ENCODE measurements at places on chromosomes 11 and 22.

DNA sequence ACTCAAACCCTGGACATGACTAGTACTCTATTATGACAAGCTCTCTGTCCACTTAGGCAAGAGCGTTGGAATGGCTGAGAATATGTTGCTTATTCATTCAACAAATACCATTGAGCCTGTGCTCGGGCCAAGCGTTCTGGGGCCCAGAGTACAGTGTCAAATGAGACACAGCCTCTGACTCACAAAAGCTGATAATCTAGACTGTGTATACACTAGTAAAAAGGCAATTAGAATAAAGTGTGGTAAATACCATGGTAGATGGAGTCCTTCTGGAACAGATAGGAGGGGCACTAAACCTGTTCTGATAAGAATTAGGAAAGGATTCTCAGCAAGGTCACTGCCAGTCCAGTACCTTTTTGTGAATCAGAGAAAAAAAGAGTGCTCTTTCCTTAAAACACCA, 24.7 kb downstream of the KCNE3 start:
- DNase-seq = no peak

DNA sequence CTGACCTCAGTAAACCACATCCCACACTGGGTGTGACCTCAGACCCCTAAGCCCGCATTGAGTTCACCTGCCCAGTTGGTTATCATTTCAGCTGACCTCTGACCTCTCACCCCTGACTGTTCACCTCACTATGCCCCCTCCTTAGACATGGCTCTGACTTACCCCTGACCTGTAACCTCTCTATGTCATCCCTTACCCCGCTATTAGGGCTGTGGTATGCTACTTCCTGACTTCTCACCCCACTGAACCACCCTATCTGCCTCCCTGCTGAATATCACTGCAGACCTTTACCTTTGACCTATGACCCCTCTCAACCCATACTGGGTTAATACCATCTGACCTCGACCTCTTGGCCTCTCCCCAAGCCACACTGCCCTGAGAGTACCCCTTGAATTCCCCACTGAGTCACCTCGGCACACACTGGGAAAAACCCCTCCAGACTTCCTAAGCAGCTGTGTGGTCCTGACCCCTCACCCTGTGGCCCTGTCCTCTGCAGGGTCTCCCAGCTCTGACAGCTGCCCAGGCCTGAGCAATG, 8.3 kb downstream of the PLCB3 start:
- no peak for DNase-seq

DNA sequence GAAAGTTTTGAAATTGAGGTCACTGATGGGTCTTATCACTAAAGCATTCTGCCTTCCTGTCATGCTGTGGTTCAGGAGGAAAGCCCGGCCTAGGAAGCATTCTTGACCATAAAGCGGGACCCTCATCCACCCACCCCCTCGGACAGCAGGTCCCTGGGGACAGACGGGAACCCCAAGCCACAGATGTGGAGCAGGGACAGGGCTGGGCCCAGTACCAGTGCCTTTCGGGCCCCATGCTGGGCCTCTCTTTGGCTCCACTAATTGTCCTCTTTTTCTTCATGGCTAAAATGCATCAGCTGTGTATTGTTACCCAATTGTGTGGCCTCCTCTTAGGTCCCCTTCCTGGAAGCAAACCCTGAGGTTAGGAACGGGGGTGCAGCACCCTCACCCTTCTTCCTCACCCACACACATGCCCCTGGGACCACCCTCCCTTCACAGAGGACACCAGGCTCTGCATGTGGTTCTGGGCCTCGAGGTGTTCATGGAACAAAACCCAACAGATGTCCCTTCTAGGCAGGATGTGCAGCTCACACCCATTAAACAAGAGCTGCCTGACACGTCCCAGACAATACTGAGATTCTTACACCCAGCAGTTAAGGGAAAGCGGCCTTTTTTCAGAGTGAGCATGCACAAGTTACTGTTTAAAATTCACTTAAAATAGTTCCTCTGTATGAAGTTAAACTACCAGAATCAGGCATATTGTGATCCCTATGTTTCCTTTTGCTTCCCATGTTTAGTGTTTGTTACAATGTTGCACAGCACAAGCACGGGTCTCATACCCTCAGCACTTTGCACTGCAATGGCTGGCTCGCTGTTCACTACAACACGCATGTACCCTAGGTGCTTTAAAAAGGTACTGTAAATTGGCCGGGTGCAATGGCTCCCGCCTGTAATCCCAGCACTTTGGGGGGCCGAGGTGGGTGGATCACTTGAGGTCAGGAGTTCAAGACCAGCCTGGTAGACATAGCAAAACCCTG, 807.6 kb downstream of the BRD1 start:
- DNase-seq = peak; percentile 11

GRCh38 chr11:44876906-44877305, 73.8 kb downstream of the TP53I11 start:
- DNase-seq = no peak

- peak; percentile 13 for DNase-seq
Measured at GRCh38 chr22:44406341-44407170, 91.5 kb downstream of the RTL6 start.

DNA sequence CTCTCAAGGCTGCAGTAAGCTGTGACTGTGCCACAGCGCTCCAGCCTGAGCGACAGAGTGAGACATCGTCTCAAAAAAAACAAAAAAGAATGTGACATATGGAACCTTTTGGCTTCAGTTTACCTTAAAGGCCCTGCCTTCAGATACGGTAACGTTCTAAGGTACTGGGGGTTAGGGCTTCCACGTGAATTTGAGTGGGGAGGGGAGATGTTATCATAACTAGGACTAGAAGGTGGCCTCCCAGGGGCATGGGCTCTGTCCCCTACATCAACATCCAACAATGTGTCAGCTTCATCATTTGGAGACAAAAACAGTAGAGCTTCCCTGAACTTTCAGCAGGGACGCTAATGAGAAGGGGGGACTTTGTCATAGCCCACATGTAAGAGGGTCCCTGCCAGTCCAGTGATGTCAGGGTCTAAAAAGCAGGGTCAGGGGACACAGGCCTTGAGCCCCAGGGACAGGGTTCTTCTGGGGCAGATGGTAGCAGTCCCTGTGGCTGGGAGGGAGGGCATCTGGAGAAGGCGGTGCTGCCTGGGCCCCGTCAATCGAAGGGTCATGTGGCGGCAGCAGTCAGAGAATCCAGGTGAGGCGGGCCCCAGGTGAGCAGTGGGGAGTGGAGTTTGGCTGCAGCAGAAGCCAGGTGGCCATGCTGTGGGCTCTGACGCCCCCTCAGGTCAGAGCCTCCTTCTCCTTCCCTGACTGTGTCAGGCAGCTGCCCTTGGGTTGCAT, 79.8 kb downstream of the BCR start:
- DNase-seq = no peak

- no peak for DNase-seq
Measured at GRCh38 chr11:119993722-119994121, 144.2 kb downstream of the TRIM29 start.

DNA sequence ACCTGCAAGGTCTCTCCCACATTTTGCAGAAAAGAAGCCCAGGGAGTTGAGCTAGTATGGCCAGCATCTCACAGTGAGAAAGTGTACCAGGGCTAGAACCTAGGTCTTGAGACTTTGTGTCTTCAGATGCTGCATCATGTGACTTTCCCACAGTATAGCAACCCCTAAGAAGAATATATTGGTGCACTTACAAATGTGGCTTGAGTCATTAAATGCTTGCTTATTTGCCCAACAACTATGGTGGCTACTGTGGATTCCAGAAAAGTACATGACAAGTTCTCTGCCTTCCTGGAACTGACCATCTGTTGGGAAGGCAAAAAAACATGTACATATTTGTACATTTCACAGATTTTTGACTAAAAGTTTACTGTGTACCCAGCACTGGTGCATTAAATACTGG, 55.0 kb downstream of the POLD3 start:
- DNase-seq = no peak
